ENCODE measurements at places on chromosomes 5 and 9.
A peak's percentile ranks its signal among the peaks of the same experiment; 100 is the strongest.

DNA sequence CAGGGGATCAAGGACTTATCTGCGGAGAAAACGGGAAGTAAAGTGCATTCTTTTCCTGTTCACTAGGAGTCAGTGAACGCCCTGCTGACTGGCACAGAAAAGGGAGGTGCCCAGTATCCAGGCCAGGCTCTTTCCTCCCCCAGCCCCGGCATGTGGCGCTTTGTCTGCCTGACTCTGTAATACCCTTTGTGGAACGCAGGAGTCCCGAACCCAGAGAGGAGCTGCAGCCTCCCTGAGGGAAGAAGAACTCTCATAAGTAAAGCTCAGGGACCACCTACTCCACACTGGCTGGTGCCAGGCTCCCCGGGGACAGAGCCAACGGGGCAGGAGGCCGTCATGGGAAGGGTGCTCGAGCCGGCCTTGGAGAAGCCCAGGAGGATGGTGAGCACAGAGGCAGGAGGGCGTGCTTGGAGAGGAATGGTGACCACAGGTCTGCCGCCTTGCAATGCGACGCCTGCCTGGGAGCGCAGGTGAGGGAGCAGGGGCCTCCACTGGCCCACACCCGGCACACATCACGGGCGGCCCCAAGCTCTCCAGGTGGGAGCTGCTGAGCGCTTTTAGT, 31.5 kb downstream of the VAV2 start:
- DNase-seq, result peak; percentile 26

GRCh38 chr5:137734962-137735554, 831 bp downstream of the KLHL3 start:
- peak; percentile 69 for DNase-seq

GRCh38 chr5:64690417-64691151, at the start of gene SHISAL2B:
Gene SHISAL2B (plus strand): TSS chr5:64690503. CDS start chr5:64690624, 121 bp downstream.
- DNase-seq, result peak; percentile 90

GRCh38 chr5:78983601-78984438, 1.3 kb downstream of the ARSB start:
- DNase-seq, result no peak

DNA sequence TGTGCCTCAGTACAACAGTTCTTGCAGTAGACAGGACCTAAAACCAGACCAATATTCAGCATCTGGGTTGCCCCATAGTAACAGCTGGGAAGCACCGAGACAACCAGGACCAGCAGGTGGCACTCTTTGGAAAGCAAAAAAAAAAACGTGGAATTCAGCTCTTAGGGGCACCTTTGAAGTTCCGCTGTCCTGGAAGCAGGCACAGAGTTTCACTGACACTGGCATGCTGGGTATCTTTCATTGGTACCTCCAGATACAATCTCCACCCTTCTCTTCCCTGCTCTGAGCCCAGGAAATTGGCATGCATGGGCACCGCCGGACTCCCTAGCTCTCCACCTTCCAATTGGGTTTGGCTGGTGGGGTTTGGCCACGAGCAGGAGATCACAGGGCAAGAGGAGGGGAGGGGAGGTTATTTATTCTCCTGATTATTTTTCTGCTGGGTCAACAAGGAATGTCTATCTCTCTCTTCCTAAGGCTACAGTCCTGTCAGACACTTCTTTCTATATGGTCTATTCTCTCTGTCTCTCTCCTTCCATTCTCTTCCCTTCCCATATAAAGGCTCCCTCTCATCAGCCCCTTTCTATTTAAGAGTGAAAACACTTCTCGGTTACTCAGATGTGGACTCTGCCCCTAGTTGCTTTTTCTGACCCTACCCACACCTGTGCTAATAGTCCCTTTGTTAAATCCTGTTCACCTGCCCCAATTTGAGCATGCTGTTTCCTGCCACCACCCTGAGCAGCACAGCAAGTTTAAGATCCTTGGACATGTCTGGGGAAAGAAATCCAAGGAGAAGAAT, 1.9 kb upstream of the IDNK start:
- DNase-seq, result peak; percentile 74

GRCh38 chr5:173498739-173499470, 117.5 kb downstream of the BOD1 start:
- DNase-seq, result peak; percentile 32

- peak; percentile 8 for DNase-seq
These were observed 44.9 kb upstream of the SNCAIP start for GRCh38 chr5:122267185-122267584.

GRCh38 chr5:77748160-77748559, 28.0 kb downstream of the TBCA start:
- DNase-seq, result no peak

DNA sequence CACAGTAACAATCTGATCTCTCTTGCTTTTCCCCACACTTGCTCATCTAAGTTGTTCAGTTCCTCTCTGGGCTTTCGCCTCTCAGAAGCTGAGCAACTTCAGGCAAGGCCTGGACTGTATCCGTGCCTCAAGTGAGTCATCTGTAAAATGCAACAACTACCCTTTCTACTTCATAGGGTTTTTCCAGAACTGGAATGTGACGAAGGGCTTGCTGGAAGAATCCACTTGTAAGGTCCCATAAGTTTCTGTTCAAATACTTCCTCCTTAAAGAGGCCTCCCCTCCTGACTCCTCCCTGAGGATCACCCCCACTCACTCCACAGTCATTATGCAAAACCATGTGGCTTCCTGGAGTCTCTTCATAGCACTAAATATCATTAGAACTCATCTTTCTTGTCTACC, 17.5 kb upstream of the INSYN2B start:
- DNase-seq, result no peak

Data from mesendoderm (in vitro differentiated cells).